Colonic mucosa (tissue), 4 donors: ENCODE measurements at places on chromosomes 13 and 19. TPM values are rescaled to one million over a fixed set of nuclear protein-coding genes. Genes with fewer than 3 reads are reported as not detected.

The CGB8 gene
- total RNA-seq, result not detected

The ADGRE2 gene
- total RNA-seq, result 1.8 TPM

The SLITRK6 gene
- 8.2 TPM for total RNA-seq

The FBXO46 gene
- 28.8 TPM for total RNA-seq

- DNase-seq, result no peak
Measured at GRCh38 chr19:39299832-39300231, 3.6 kb downstream of the IFNL1 start.

- DNase-seq, result no peak
Measured at GRCh38 chr13:76812206-76812897, 73.9 kb downstream of the KCTD12 start.

GRCh38 chr13:96730676-96731075, 263.6 kb downstream of the OXGR1 start:
- no peak for DNase-seq

DNA sequence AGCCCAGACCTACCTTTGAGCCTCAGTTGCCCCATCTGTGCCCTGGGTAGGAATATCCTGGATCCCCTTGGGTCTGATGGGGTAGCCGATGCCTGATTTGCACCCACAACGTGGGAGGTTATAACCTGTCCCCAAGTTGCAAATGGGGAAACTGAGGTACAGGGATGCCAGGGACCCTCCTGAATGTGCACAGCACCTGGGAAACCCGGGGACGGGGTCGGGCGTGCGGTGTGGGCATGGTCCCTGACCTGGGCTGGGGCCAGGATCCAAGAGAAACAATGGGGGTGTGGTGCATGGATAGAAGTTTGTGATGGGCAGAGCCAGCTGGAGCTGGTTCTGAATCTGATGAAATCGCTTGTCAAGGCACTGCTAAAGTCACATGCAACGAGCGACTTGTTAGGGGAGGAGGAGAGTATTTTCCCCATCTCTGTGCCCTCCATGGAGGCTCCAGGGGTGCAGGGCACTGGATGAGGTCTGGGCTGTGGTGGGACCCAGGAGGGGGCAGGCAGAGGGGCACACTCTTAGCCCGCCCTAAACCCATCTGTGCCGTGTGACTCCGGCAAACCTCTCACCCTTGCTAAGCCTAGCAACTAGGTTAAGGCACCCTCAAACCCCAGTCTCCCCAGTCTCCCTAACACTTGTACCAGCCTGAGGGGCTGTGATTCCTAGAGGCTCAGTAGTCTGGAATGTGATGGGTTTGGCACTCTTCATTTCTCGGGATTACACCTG, 749 bp downstream of the GDF15 start:
- peak; percentile 82 for DNase-seq

- no peak for DNase-seq
Measured at GRCh38 chr19:1487576-1488281, 2.4 kb downstream of the PCSK4 start.

DNA sequence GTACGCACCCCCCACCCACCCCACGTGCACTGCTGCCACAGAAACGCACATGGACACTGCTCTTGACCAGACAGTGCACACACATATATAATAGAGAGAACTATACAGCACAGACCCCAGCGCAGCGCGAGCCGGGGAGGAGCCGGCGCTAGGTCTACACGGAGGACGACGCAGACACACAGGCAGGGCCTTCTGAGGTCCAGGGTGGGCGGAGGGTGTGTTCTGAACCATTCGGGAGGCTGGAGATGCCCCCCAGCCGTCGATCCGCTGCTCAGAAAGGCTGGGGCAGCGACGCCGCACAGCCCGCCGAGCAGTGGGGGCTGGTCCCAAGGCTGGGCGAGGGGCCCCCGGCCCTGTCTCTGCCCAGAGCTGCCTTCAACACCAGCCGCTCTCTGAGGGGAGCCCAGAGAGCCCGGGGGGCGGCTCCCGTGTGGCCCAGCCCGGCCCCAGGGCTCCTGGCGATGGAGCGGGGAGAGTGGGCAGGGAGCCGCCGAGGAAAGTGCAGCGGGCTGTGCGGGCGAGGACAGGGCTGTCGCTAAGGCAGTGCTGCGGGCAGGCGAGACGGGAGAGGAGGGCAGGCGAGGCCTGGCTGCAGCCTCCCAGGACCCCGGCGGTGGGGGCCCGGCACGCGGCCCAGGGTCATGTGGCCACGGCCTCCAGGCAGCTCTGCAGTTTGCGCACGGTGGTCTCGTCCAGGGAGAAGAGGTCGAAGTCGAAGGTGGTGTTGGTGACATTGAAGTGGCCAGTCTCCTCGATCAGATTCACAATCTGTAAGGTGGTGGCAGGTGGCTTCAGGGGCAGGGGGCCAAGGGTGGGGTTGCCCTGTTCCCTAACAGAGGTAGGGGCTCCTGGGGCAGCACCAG, 67.1 kb downstream of the MLLT1 start:
- DNase-seq, result no peak

DNA sequence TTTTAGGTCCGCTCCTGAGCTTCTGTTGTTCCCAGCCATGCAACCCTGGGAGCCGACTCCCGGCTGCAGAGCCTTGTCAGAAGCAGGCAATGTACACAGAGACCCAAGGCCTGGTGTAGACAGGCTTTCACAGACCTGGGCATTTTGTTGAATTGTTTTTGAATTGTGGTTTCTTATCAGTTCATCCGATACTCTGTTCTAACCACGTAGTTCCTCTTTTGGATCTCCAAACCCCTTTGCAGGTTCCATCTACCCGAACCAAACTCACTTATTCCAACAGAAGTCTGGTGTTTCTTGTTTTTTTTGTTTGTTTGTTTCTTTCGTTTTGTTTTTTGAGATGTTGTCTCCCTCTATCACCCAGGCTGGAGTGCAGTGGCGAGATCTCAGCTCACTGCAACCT, 6.3 kb upstream of the NLRP2 start:
- no peak for DNase-seq

GRCh38 chr19:10946958-10947657, 13.7 kb upstream of the SMARCA4 start:
- no peak for DNase-seq

- no peak for DNase-seq
Measured at GRCh38 chr19:16736709-16737108, 17.1 kb downstream of the NWD1 start.

- no peak for DNase-seq
Measured at GRCh38 chr13:35549481-35549880, 73.0 kb upstream of the MAB21L1 start.

DNA sequence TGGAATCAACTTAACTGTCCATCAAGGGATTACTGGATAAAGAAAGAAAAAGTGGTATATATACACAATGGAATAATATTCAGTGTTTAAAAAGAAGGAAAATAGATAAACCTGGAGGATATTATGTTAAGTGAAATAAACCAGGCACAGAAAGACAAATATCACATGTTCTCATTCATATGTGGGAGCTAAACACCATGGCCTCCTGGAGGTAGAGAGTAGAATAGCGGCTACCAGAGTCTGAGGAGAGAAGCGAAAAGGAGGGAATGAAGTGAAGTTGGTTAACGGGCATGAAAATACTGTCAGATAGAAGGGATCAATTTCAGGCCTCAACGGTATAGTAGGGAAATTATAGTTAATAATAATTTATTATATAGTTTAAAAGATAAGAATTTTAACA, 147.5 kb upstream of the OBI1 start:
- no peak for DNase-seq

DNA sequence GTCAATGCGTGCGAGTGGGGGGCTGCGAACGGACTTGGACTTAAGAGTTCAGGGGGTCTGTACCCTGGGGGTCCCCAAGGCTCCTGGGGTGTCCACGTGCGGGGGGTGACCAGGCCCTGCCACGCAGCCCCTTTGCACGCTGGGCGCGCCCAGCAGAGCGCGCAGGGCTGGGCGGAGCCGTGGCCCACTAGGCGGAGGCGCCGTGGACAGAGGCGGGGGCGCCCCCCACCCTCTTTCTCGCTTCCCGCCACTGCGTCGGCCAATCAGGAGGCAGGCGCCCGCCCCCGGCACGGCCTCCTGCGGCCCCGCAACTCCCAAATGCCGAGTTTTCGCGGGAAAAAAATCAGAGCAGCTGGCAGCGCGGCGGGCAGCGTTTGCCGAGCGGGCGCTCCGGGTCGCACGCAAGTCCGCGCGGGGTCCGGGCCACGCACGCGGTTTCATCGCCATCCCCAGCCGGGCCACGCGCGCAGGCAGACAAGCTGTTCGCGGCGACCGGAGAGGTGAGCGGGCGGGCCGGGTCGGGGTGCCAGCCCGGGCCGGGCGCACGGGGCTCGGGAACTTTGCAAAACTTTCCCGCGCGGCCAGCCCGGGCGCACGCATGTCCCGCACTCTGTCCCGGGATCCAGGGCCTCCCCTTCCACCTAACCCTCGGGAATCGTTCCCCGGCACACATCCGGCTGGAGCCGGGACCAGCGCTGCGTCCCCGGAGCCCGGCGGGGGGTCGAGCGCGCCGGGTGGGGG, at the start of gene UHRF1:
Gene UHRF1 (plus strand): TSS at position 346 of the 741 bp plus-strand sequence. CDS start 1,385 bp downstream, outside the sequence.
- DNase-seq, result peak; percentile 48
